ENCODE measurements at places on chromosomes 2 and 18.

- no peak for DNase-seq
Measured at GRCh38 chr18:1013951-1014350, 109.3 kb downstream of the ADCYAP1 start.

- no peak for DNase-seq
Measured at GRCh38 chr2:207238831-207239701, 73.3 kb upstream of the KLF7 start.

- no peak for DNase-seq
Measured at GRCh38 chr2:46845542-46846486, 69.8 kb downstream of the MCFD2 start.

- DNase-seq = no peak
Measured at GRCh38 chr2:128793404-128793803, 474.7 kb upstream of the HS6ST1 start.

GRCh38 chr2:72759755-72760154, 66.1 kb downstream of the EXOC6B start:
- no peak for DNase-seq

- no peak for DNase-seq
Measured at GRCh38 chr2:181431674-181432073, 25.5 kb upstream of the ITGA4 start.

Data from GM18507 (cell line).